PC-9 (cell line): ENCODE measurements at places on chromosomes 16 and 17.

DNA sequence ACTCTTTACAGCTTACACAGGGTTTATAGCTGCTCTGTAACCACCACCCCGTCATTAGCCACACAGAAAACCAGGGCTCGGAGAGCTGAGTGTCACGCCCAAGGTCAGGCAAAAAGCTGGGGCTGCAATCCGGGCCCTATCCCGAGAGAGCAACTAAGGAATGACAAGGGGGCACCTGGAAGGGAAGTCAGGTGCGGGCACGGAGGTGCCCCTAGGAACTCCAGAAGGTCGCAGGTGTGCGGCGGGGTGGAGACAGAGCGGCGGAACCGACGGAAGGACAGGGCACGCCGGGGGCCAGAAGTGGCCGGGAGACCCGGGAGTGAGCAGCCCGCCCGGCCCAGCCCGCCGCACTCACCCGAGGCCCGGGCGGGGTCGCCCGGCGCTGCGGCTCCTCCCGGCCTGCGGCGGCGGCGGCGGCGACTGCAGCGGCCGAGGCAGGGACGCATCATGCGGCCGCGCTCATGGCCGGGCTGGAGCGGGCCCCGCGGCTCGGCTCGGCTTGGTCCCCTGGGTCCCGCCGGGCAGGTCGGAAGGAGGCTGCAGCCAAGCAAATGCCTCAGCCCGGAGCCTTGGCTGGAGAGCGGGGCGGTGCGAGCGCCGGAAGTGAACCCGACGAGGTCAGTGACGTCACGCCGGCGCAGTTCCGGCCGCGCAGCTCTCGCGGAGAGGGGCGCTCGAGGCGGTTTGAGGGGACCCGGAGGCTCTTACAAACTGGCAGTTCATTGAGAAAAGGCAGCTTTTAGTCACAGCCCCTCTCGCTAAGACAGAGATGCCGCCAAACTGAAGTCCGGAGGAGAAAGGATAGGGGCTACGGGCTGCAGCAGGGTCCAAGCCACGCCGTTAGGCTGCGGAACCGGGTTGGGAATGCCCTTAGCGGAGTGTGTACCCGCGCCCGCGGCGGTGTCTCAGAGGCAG is at the start of gene ZDHHC7:
Gene ZDHHC7, minus strand, starts transcription at position 605 of the 915 bp plus-strand sequence. CDS start 20,917 bp downstream, outside the sequence.
- DNase-seq: peak; percentile 66

DNA sequence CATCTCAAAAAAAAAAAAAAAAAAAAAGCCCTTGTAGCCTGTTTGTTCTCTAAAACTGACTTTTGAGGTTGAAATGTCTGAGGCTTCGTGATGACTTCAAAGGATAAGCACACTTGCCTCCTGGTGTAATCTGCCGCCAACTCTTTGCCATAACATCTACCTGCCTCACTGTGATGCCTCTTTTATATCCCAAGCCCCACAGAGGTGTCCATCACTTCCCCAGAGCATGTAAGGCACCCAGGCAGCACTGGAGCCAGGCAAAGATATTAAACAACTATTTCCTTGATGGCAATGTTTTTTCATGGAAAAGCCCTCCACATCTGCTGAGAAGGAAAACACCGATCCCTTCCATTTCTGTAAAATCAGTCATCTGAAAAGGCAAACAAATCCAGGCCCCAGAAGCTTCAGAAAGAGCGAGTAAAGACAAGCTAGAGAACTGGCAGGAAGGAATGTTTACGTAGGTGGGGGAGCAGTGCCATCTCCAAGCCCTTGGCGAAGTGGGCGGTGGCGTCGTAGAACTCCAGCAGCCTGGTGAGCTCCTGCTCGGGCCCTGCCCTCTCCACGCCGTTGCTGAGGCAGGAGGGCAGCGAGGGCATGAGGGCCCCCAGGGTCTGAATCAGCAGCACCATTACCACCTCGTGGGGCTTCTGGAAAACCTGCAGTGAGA is 28.6 kb downstream of the COG7 start:
- DNase-seq: no peak

DNA sequence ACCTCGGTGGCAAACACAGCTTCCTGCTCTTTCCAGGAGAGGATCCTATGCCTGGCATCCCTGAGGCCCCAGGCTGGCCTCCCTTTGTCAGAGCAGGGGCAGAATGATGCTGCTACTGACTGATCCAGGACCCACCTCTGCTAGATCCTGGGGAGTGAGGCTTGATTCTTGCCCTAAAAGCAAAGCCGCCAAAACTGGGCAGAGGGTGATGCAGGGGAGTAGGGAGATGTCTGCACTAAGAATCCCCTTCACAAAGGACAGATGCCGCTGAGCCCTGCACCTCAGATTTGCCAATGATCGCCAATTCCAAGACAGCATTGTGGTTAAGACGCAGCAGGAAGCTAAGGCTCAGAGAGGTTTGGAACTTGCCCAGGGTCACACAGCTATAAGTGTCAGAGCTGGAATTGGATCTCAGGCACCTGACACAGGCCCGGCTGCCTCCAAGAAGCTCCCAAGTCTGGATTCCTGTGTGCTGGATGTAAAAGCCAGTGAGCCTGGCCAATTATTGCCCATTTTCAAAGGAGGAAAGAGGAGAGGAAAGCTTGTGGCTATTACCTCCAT is 60.7 kb upstream of the TNRC6C start:
- no peak for DNase-seq

- no peak for DNase-seq
These were observed 12.5 kb downstream of the EPN2 start for GRCh38 chr17:19249681-19250080.
